Smooth muscle cell of trachea (primary cell): ENCODE measurements at places on chromosomes 1 and 21. TPM values are rescaled to one million over a fixed set of nuclear protein-coding genes. Genes with fewer than 3 reads are reported as not detected.

FCRL6 gene
- not detected in 2 replicates for total RNA-seq

MEX3A gene
- total RNA-seq = 0.73 and 2.0 TPM in 2 replicates

SPRR4 gene
- not detected in 2 replicates for total RNA-seq

PTGS2 gene
- total RNA-seq = 4.8 and 5.0 TPM in 2 replicates

NEXN gene
- 13.1 and 18.8 TPM in 2 replicates for total RNA-seq

ENAH gene
- 86.2 and 99.9 TPM in 2 replicates for total RNA-seq

VHLL gene
- total RNA-seq = not detected in 2 replicates

TLR5 gene
- total RNA-seq = 0.17 TPM in 1 of 2 replicates, not detected in the other

PYHIN1 gene
- not detected in 2 replicates for total RNA-seq

HMGCS2 gene
- total RNA-seq = not detected in 2 replicates

NECTIN4 gene
- under 0.01 and 0.17 TPM in 2 replicates for total RNA-seq
